GM12878 (cell line): ENCODE measurements at places on chromosomes 2 and 18. TPM values are rescaled to one million over a fixed set of nuclear protein-coding genes. Genes with fewer than 3 reads are reported as not detected.

DNA sequence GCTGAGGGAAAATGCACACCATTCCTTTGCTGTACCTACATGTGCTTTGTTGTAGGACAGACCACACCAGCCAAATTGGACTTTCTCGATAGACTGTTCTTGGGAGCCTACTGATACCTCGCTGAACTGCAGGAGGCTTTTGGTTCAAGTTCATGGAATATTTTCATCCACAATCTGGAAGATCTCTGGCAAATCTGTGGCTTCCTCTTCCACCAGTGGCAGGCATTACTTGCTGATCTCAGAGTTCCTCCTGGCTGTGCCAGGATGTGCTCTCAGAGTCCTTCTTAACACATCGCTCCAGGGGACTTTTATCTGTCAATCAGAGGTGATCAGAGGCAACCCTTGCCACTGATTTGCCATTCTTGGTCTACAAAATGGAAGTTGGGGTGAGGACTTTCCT, 87.7 kb downstream of the PTGR3 start:
- H3K27ac ChIP-seq: no peak overlapping the region
- no peaks in the 10 kb centered on the region for H3K27me3 ChIP-seq
- no peaks in the 10 kb centered on the region for H3K4me1 ChIP-seq
- H3K36me3 ChIP-seq: no peaks in the 10 kb centered on the region
- H3K4me3 ChIP-seq: no peak overlapping the region

DNA sequence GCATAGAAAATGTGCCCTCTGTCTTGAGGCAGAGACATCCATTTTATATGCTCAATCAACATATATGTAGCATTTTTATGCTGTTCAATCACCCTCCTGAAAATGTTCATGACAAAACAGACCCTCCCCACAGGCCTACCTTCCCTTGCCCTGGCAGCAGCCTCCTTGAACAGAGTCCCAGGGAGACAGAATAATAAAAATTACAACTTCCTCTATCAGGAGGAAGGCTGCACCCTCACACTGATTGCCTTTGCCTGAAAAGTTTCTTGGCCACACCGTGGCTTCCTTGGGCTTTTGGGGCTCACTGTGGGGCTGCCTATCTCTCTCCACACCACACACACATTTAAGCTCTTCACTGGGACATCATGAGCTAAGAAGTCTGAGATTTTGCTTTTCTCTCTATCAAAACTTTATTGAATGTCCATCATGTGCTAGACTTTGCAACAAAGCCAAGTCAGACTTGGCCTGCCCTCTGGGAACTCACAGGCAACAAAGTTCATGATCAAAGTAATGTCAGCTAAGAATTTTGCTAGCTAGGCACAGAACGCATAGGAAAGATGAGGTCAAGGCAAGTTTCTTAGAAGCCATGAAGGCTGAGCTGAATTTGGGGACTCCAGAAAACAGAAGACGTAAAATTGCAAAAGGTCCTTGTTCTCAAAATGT, 101.6 kb downstream of the BCL2L11 start:
- peaks cover 22% of the 10 kb centered on the region for H3K4me1 ChIP-seq
- no peaks in the 10 kb centered on the region for H3K27me3 ChIP-seq
- H3K36me3 ChIP-seq: no peaks in the 10 kb centered on the region
- no peak for DNase-seq
- H3K4me3 ChIP-seq: no peak overlapping the region

GRCh38 chr2:4898706-4899105, 793.5 kb upstream of the SOX11 start:
- no peak for DNase-seq
- H3K4me3 ChIP-seq: no peak overlapping the region
- H3K4me1 ChIP-seq: no peaks in the 10 kb centered on the region
- H3K27ac ChIP-seq: no peak overlapping the region
- H3K36me3 ChIP-seq: no peaks in the 10 kb centered on the region
- H3K27me3 ChIP-seq: no peaks in the 10 kb centered on the region

DNA sequence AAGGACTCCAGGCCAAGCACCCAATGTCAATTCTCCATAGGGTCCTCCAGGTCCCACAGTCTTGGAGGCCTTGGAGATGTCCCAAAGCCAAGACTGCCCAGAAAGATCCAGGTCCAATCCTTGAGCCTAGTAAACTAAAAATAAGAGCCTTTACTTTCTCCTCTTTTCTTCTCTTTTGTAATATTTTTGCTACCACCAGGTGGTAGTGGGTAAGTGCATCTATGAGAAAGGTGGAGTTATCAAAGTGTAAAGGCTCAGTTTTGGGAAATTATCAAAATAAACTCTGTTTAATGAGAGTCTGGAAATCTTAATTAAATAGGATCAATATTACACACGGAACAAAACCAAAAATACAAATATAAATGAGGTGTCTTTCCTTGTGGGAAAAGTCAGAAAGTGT, 276.4 kb downstream of the ALK start:
- H3K27ac ChIP-seq: no peak overlapping the region
- H3K27me3 ChIP-seq: no peaks in the 10 kb centered on the region
- no peak overlapping the region for H3K4me3 ChIP-seq
- DNase-seq: no peak

GRCh38 chr2:30165617-30166016, 18.8 kb downstream of the YPEL5 start:
- H3K4me3 ChIP-seq: no peak overlapping the region
- H3K4me1 ChIP-seq: no peaks in the 10 kb centered on the region
- H3K27me3 ChIP-seq: no peaks in the 10 kb centered on the region
- no peaks in the 10 kb centered on the region for H3K36me3 ChIP-seq

GRCh38 chr2:171523088-171524017, 1.1 kb downstream of the CYBRD1 start:
- no peaks in the 10 kb centered on the region for H3K27me3 ChIP-seq
- peak overlapping the region; percentile 81 for H3K27ac ChIP-seq
- peak overlapping the region; percentile 95 for H3K4me3 ChIP-seq

GRCh38 chr2:195663007-195663406, 6.0 kb downstream of the SLC39A10 start:
- no peak for DNase-seq
- no peak overlapping the region for H3K4me3 ChIP-seq
- no peaks in the 10 kb centered on the region for H3K36me3 ChIP-seq

DNA sequence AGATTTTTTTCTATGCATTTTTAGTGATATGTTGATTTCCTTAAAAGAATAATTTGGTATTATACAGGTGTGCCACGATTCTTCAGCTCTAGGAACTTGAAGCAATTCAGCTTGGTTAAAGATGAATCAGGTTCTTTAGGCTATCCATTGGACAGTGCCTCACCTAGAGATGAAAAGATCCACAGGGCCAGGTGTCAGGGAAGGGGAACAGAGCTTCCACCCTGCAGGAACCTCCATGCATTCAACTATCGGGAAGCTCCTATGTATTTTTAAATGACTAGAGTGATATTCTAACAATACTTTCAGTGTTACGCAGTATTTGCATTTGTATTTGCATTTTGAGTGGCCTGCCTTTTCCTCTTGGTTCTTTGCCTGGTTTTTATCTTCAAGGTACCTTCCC, 40.2 kb downstream of the PKP4 start:
- no peak overlapping the region for H3K27ac ChIP-seq
- no peaks in the 10 kb centered on the region for H3K27me3 ChIP-seq
- DNase-seq: no peak
- no peaks in the 10 kb centered on the region for H3K36me3 ChIP-seq
- H3K4me1 ChIP-seq: no peaks in the 10 kb centered on the region

- no peak for DNase-seq
- H3K4me3 ChIP-seq: no peak overlapping the region
- peaks cover 4% of the 10 kb centered on the region for H3K36me3 ChIP-seq
- H3K4me1 ChIP-seq: no peaks in the 10 kb centered on the region
- no peak overlapping the region for H3K27ac ChIP-seq
These were observed 54.4 kb downstream of the CWC22 start for GRCh38 chr2:179952658-179953057.

GRCh38 chr2:27282892-27283291, 663 bp downstream of the TRIM54 start:
- no peaks in the 10 kb centered on the region; the same call in 1 of the 2 replicates for H3K27me3 ChIP-seq
- no peak overlapping the region for H3K27ac ChIP-seq
- no peak for DNase-seq
- H3K4me3 ChIP-seq: no peak overlapping the region
- H3K36me3 ChIP-seq: no peaks in the 10 kb centered on the region
- no peaks in the 10 kb centered on the region for H3K4me1 ChIP-seq

DNA sequence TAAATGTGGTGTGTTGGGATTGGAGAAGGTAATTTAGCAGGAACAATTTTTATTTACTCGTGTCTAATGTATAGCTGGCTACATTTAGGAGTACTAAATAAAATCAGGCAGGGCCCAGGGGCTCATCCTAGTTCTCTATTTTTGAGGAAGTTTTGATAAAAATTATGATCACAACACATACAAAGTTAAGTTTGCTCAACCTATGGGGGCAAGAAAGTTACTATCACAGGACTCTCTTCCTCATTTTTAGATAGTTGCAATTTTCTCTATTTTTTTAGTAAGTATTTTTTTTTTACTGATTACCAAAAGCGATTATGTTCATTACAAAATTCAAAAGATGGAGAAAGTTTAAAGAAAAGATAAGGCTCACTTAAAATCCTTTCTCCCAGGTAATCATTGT, 60.0 kb upstream of the RPE start:
- no peak overlapping the region for H3K4me3 ChIP-seq
- no peaks in the 10 kb centered on the region for H3K4me1 ChIP-seq
- no peaks in the 10 kb centered on the region for H3K27me3 ChIP-seq
- H3K27ac ChIP-seq: no peak overlapping the region

DNA sequence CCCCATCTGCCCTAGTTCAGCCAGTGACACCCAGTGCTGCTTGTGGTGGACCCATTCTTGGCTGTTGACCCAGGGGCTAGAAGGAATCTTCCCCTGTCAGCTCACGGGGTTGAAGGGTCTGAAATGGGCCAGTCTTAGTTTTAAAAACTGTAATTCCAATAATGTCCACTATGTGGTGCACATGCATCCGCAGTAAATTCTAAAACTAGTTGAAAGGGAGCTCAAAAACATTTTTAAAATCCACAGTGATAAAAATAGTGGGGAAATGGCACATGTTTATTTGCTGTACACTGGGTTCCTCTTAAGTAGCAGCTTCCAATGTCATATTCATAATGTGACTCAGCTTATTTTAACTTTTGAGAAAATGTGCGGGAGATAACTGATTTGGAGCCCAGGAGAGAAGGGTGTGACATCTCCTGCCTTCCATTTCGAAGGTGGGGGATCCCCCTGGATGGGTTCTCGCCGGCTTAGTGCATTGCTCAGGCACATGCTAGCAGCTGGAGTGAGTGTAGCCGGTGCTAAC, 32.8 kb downstream of the GRHL1 start:
- H3K27ac ChIP-seq: no peak overlapping the region
- no peaks in the 10 kb centered on the region for H3K27me3 ChIP-seq
- DNase-seq: peak; percentile 13
- H3K4me3 ChIP-seq: no peak overlapping the region
- H3K4me1 ChIP-seq: no peaks in the 10 kb centered on the region

DNA sequence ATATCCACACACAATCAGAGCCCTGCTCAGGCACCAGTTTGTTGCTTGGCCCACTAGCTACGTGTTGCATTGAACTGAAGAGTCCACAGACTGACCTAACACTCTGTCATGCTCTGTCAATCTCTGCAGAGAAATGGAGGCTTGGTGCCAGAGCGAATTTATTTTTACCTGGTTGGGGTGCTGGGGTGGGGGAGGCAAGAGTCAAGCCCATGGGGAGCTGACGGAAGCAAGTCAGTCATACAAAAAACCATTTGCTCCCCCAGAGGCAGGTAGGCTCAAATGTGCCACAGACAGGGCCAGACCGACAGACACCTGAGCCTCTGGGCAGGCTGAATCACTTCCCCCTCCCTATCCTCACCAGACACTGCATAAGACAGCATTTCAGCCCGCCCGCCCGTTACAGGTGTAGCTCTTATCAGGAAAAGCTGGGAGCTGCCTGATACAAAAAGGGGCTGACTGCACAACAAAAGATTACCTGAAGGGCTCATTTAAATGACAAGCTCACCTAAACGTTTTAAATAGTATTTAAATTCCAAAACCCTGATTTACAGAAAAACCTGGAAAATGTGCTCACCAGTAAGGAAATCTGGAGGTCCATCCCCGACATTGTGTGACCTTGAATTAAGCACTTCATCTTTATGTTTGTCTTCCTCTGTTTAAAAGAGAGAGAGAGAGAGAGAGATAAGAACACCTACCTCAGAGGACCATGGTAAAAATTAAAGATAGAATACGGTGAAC, 2.1 kb upstream of the PCBP1 start:
- peaks cover 5% of the 10 kb centered on the region for H3K36me3 ChIP-seq
- peaks cover 38% of the 10 kb centered on the region for H3K4me1 ChIP-seq
- H3K27me3 ChIP-seq: no peaks in the 10 kb centered on the region
- H3K4me3 ChIP-seq: peak overlapping the region; percentile 69
- peak; percentile 76 for DNase-seq

- H3K4me3 ChIP-seq: no peak within 1 kb of the TSS
- no peaks in the 10 kb centered on the region; the same call in 1 of the 2 replicates for H3K27me3 ChIP-seq
- H3K4me1 ChIP-seq: peaks cover 5% of the 10 kb centered on the region
- DNase-seq: no peak
These were observed at the start of gene CNDP1 for GRCh38 chr18:74534150-74534969. TSS of gene CNDP1 (plus strand) at chr18:74534500. CDS start at chr18:74534668, 168 bp downstream.

DNA sequence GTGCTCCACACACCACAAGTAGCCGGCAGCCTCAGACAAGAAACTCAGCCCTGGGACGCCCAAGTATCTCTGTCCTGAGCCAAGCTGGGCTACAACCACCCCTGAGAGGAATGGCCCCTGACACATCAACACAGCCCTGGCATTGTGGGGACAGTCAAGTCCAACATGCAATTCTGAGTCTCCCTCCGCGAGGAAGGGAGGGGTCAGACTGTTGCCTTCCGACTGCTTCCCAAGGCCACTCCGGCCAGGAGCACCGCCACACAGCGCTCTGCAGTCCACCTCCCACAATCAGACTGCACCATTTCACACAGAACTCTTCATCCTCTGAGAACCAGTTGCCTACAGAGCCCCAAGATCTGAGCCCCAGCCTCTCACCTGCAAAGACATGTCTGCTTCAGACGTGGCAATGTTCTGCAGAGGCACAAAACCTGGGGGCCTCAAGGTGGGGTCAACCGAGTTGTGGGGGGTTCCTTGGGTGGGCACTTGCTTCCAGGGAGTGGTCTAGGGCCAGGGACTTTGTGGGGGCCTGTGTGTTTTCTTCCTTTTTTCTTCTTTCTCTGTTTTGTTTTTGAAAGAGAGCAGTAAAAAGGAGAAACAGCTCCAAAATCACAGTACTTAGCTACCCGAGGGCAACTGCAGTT, 76.7 kb upstream of the SALL3 start:
- H3K27me3 ChIP-seq: no peaks in the 10 kb centered on the region
- H3K36me3 ChIP-seq: no peaks in the 10 kb centered on the region
- no peak overlapping the region for H3K27ac ChIP-seq
- no peak overlapping the region for H3K4me3 ChIP-seq
- DNase-seq: no peak

The CD207 gene
- not detected in 2 replicates for total RNA-seq

The RAPGEF4 gene
- 0.18 TPM in 1 of 2 replicates, not detected in the other for total RNA-seq

The CXXC1 gene
- 160 and 180 TPM in 2 replicates for total RNA-seq

The C1QL2 gene
- not detected in 2 replicates for total RNA-seq

The GALR1 gene
- total RNA-seq: not detected in 2 replicates
